ENCODE measurements at places on chromosomes 7 and 10.

GRCh38 chr7:134155206-134155605 lies 28.1 kb downstream of the LRGUK start:
- no peak for DNase-seq

- no peak for DNase-seq
These were observed 210.0 kb upstream of the KLF14 start for GRCh38 chr7:130943981-130944380.

- DNase-seq = peak; percentile 16
These were observed 27.4 kb upstream of the ENTPD1 start for GRCh38 chr10:95728526-95728925.

DNA sequence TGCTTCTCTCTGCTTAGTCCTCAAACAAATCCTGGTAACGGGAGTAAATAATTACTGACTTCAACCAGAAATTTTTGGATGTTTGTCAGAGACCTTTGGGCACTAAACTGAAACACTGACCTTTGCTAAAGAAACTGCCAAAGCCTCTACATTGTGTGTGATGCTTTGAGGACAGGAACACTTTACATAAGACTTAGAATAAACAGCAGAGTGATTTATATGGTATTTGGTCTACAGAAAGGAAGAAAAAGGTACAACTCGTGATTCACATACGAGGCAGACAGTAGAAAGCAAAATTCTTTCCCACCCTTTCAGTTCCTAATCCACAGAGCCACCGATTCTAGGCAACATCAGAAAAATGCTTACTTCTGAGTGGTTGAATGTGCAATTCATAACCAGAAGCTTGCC lies 59.8 kb downstream of the SLC16A12 start:
- peak; percentile 86 for DNase-seq

GRCh38 chr7:25543210-25543609 lies 314.9 kb upstream of the NPVF start:
- no peak for DNase-seq

DNA sequence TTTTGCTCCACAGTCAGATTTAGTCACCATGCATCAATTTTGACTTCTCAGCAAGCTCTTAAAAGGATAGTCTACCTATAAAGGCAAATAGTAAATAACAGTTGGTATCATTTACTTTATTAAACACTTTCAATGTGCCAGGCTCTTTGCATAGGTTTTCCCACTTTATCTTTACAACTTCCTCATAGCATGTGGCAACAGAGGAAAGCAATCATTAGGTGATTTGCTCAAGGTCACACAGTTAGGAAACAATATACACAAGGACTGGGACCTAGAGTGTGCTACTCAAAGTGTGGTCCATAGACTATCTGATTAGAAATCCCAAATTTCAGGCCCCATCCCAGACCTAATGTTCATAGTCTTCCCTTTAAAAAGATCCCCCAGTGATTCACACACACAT lies 212.3 kb downstream of the MTERF1 start:
- no peak for DNase-seq

GRCh38 chr7:43148161-43148731 lies 35.8 kb downstream of the HECW1 start:
- peak; percentile 8 for DNase-seq

- DNase-seq = no peak
These were observed 44.3 kb downstream of the CACUL1 start for GRCh38 chr10:118710487-118710886.

GRCh38 chr7:85185424-85186082 lies 1.3 kb downstream of the SEMA3D start:
- peak; percentile 28 for DNase-seq

DNA sequence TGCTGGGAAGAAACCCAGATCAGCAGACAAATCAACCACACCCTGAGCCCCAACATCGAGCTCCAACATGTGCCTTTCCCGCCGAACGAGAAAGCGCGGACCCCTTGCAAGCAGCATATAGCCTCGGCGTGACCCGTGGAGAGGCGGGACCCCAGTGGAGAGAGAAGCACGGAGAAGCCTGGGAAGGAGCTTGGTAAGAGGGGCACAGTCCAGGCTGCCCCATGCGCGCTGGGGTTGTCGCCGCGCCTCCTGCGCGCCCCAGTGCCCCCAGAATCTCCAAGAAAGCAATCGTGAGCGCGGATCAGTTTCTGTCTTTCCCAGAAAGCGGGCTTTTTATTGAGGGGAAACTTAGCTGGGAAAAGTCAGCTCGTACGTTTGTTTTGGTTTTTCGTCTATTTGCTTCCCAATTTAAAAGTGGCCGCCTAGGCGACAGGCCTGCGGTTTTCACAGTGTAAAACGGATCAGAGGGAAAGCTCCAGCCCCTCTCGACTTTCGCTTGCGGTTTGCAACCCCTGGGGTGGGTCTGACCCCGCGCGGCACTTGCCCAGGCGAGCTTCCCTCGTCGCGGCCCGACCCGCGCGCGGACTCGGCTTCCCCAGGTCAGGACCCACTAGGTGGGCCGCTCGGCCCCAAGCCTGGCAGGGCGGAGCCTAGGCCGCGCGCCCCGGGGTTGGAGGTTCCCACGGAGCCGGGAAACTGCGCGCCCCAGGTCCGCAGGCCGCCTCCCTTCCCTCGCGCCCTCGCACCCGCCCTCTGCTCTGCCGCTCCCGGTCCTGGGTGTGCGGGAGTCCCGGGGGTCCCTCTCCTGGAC lies 31.1 kb downstream of the SKIDA1 start:
- no peak for DNase-seq

GRCh38 chr7:47586925-47587324 lies 5.0 kb upstream of the TNS3 start:
- no peak for DNase-seq

DNA sequence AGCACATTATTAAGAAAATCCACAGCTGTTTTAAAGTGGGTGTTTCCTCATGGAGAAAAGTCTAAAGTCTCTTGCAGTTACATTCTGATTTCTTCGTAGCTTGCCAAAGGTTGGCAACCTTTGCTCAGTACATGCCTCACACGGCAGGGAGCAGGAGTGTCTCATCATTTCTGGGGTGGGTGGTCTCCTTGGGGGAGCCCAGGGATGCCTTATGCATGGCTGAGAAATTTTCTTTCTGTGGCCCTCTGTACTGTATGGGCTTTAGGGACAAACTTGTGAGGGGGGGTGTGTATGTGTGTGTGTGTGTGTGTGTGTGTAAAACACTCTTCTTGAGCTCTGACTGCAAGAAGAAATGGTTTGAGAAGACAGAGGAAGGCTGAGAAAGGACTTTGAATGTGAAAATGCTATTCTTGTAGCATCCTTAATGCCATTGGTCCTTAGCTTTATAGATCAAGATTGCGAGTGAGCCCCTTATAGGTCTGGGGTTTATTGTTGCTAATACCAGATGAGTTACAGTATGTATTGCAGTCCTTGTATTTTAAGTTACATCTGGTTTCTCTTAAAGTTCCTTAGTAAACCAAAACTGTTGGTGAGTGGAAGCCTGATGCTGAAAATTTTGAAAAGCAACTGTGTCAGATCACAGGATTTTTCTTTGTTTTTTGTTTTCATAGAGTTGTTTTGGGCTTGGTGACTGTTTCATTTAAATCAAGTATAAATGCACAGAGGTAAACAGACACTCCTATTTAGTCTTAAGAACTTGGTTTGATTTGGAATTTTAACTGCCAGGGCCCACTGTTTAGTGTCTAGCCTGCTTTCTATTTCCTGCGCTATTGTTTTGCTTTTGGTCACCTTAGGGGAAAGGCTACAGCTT lies 242.0 kb downstream of the BICC1 start:
- no peak for DNase-seq

DNA sequence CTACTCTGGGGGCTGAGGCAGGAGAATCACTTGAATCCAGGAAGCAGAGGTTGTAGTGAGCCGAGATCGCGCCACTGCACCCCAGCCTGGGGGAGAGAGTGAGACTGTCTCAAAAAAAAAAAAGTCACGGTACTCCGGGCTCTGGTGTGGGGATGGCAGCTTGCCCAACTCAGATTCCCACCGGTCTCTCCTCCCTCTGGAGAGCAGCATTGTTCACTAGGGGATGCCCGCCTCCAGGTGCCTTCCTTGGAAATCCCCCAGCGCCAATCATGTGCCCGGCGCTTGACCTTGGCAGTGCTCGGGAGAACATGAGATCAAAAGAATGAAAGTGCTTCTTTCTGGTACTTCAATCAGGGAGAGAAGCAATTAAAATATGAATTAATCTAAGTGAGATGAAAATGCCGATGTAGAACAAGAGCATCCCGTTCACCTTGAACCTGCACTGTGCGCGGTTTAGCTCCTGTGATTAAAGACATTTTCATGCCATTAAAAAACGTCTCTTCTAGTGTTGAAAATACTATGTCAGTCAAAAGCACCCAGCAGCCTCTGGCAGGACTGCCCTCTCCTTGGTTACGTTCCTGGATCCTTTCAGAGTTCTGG lies 1127.3 kb upstream of the AUTS2 start:
- DNase-seq = no peak

DNA sequence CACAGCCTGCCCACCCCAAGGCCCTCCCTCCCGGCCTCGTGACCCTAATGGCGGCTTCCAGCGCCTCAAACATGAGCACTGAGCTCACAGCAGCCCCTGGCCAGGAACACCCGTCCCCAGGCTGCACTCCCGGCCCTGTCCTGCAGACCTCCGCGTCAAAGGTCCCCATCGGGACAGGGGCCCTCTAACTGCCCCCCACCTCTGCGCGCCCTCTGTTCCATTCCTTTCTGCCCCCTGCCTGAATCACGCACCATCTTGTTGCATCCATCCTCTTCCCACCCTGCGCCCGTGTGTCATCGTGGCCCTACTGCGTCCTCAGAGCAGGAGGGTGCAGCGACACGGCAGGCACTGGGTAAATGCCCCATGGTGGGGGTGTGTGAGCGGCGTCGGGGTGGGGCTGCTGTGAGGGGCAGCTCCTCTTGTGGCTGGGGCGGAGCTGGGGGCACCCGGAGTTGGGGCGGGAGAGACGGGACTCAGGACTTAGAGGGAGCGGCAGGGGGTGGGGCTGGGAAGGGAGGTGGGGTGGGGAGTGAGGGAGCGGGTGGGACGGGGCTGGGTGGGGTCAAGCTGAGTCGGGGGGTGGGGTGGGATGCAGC lies 13.4 kb downstream of the SLC29A4 start:
- DNase-seq = no peak

- DNase-seq = no peak
These were observed 11.2 kb upstream of the FEZF1 start for GRCh38 chr7:122315507-122316466.

- no peak for DNase-seq
These were observed 186.2 kb upstream of the INHBA start for GRCh38 chr7:41889040-41889439.

DNA sequence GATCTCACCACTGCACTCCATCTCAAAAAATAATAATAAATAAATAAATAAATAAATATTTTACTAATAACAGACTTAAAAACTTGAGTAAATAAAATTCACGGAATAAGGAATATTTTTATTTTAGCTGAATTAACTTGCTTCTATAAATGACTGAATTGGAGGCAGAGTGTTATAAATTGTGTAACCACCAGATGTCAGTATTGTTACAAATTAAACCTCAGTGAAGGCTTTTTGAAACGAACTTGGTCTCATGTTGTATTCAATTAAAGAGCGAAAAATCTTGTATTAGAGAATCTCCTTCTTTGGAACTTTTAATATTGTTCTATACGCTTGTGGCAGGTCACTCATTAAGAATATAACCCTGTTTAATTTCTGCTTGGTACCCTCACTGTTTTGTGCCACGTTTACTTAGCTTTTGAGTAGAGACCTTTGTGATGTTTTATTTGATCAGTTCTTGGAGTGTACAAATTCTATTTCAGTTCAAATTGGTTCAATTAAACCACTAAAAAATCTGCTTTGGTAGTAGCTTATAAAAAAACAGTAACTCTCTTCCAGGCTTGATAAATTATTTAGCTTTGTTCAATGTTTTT lies 45.6 kb upstream of the SCIN start:
- peak; percentile 57 for DNase-seq

DNA sequence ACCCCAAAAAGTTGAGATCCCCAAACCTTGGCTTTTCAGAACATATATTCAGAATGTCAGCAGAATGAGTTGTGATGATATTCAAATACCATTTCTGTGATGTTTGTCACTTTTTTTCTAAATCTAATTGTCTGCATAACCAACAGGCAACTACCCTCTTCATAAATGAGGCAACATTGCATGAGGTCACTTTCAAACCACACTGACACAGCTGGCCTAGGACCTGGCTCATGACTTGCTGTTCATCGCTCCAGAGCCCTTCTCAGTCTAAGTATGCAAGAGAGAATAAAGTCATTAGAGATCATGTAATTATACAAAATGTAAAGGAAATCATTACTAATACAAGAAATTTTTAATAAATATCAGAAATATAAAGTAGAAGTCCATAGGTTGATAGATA lies 681.9 kb downstream of the GRM8 start:
- DNase-seq = no peak

GRCh38 chr7:134774119-134774518 lies 5.3 kb upstream of the CALD1 start:
- no peak for DNase-seq

DNA sequence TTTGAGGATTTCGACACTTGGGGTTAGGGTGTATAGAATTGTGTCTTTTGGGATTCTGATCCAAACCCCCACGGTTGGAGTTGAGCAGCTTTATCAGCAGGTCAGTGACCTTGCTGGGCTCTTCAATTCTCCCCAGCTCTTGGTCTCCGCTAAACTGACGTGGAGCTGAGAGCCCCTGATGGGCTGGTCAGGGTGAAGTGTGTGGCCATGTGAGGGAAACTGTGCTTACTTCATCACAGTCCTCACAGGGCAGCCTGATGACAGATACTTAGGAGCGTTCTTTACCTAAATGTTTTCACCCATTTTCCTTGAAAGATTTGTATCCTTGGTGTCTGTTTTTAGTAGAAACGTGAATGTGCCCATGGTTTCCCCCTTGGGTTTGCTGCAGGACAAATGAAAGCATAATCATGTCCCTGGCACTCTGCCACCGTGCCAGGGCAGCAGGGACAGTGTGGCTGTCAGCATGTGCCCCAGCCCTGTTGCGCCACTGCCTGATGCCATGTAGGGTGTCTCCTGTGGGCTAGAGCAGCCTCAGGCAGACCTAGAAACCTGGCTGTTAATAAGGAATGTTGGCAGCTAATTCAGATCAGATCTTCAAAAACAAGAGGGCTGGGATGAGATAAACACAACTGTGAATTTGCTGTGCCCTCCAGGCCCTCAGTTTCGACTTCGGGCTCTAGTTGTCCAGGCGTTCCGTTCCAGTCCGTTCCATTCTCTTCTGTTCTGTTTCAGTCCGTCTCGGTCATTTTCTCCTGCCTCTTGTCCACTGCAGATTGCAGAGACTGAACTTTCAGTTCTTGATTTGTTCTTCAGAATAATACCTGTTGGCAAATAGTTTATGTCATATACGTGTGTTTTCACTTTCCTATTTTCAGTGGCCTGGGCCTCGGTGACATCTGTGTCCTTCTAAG lies 96.8 kb downstream of the TRRAP start:
- no peak for DNase-seq

- DNase-seq = peak; percentile 2
These were observed 110.0 kb downstream of the EMX2 start for GRCh38 chr10:117652228-117653169.

DNA sequence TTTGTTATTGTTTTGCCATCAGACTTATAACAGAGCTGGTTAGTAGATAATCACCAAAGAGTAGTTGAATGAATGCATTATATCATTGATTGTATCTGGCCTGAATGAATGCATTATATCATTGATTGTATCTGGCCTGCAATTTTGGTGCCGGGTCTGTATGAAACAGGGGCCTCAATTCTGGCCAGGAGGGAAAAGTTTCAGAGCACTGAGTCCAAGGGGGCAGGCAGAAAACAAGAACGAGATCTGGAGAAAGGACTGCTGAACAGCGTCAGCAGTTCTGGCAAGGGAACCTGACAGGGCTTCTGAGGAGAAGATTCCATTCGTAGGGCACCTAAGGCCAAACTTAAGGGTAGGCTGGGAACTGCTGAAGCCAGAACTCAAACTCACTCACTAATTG lies 128.0 kb downstream of the SEMA3C start:
- no peak for DNase-seq

All from amniotic epithelial cell (primary cell).